ENCODE measurements at places on chromosomes 3 and 15.

- peak; percentile 91 for DNase-seq
Observed at GRCh38 chr3:72031581-72031980, 246.6 kb upstream of the PROK2 start.

GRCh38 chr15:43954181-43954621, 127.4 kb downstream of the WDR76 start:
- no peak for DNase-seq

GRCh38 chr3:61819861-61820260, 258.5 kb downstream of the PTPRG start:
- DNase-seq: no peak

GRCh38 chr15:87965304-87965703, 291.2 kb downstream of the NTRK3 start:
- no peak for DNase-seq

- DNase-seq: no peak
Observed at GRCh38 chr3:31196881-31197364, 302.5 kb upstream of the GADL1 start.

DNA sequence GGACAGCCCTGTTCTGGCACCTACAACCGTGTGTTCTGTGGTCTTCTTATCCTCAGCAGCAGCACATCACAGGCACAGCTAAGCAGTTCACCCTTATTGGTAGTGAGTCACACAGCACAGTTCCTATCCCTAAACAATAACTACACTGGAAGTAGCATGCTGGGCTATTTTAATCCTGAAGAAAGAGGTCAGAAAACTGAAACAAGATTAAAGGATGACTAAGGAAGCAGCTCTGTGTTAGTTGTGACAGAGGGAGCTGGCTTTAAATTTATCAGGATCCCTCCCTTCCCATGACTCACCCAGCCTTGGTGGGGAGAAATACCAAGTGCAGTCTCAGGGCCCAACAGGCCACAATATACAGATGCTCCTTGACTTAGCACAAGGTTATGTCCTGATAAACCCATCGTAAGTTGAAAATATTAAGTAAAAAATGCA, 144.3 kb downstream of the ERC2 start:
- DNase-seq: no peak

GRCh38 chr3:144187531-144188210, 216.0 kb downstream of the DIPK2A start:
- no peak for DNase-seq

DNA sequence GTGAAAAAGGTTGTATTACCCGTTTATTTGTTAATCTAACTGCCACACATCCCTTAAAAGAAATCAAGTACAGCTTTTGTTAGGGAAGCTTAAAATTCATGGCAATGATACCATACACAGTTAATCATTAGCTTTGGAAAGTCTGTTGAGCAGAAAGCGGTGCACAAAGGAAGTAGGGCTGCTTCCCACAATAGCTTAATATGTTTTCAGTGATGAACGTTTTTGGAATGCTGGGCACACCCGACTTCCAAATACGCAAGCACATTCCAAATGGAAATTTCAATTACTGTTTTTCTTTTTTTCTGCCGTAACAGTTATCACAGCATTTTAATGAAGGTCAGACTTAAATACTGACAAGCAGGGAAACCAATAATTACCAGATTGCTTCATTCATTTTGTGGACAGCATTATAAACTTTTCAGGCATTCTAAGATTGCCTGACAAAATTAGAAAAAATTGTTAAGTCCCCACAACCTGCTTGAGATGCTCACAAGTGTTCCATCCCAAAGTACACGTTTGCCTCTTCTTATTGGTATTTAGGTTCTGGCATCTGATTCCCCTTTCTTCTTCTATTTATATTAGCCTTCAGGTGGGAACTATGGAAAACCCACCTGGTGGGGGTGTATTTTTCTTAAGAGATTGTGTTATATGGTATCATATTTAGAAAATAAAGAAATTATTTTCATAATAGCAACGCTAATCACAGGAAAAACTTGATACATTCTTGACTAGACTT, 1.1 kb upstream of the ECT2 start:
- DNase-seq: no peak

GRCh38 chr3:50195501-50196252, 4.3 kb downstream of the GNAT1 start:
- DNase-seq: no peak

DNA sequence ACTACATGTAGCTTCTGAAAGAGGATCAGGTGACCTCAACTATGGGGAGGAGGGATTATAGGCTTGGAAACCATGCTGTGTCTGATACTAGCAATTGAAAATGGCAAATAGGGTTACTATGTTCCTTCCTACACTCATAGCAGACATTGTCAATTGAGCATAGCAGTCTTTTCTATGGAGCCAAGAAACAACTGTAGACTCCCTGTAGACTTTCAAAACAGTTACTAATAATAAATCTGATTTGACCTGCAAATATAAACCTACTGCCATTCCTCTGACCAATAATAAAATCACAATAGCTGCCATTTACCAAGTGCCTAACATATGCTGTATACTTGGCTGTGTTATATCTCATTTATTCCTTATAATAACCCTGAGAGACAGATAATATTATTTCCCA, 8.5 kb upstream of the ARL14 start:
- no peak for DNase-seq

DNA sequence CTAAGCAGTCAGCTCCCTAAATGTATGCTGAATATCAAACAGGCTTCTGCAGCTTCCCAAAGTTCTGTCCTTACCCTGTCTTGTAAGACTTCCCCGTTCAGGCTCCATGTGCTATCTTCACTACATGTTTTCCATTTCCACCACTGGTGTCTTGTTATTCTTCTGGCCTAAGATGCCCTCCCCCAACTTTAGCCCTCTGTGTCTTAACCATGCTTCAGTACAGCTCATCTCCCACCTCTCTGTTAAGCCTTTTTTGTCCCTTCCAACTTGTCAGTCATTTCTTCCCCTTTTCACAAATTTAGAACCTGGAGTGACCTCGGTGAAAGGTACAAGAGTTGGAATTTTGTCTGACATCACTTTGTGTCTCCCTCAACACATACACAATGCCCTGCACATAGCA, 151.7 kb upstream of the TBL1XR1 start:
- DNase-seq: peak; percentile 46

- no peak for DNase-seq
Observed at GRCh38 chr3:33885496-33885895, 87.1 kb downstream of the PDCD6IP start.

- no peak for DNase-seq
Observed at GRCh38 chr3:130533247-130533646, 16.3 kb downstream of the COL6A6 start.

- peak; percentile 63 for DNase-seq
Observed at GRCh38 chr3:138578141-138578540, 15.9 kb downstream of the CEP70 start.

- DNase-seq: peak; percentile 67
Observed at GRCh38 chr3:72938471-72939265, 50.8 kb downstream of the GXYLT2 start.

DNA sequence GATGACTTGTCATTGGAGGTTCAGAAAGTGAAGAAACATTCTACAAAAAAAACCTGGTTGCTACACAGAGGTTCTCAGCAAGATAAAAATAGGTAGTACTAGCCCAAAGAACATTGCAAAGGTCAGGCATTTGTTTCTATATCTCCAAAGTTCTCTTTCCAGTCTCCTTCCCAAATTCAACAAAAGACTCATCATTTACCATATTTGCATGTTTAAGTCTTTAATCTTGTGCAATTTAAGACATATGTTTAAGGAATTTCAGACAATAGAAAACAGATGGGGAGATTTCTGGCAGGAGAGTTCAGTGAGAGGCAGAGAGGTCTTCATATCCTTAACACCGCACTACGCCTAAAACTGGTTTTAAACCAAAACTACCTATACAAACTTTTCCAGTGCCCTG, 173.8 kb upstream of the THBS1 start:
- DNase-seq: no peak

GRCh38 chr15:56804279-56804678, 71.0 kb upstream of the ZNF280D start:
- no peak for DNase-seq

DNA sequence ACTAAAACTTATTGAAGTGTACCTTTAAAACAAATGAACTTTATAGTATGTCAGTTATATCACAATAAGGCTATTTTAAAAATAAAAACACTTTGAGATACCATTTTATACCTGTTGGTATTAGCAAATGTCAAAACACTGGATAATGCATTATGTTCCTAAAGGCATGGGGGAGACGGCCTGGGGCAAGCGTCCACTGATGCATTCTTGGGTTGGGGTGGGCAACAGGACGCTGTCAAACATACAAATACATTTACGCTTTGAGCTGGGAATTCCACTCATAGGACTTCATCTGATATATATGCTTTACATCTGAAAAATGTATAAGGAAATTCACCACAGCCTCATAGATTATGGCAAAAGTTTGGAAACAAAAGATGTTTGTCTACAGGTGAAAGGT, 7.6 kb upstream of the GATA2 start:
- no peak for DNase-seq

DNA sequence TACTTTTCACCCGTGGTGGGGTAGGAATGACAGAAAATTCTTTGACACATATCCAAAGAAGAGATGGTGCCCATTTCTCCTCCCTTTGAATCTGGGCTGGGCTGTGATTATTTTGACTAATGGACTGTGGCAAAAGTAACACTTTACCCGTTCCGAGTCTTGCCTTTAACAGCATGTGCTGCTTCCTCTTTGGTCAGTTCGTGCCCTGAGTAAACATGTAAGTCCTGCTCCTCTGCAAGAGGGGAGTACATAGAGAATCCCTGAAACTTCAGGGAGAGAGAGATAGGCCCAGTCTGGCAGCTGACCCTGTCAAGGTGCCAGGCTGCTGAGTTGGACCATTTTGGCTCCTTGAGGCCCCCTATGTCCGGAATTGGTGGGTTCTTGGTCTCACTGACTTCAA, 243.1 kb downstream of the EPHB1 start:
- no peak for DNase-seq

DNA sequence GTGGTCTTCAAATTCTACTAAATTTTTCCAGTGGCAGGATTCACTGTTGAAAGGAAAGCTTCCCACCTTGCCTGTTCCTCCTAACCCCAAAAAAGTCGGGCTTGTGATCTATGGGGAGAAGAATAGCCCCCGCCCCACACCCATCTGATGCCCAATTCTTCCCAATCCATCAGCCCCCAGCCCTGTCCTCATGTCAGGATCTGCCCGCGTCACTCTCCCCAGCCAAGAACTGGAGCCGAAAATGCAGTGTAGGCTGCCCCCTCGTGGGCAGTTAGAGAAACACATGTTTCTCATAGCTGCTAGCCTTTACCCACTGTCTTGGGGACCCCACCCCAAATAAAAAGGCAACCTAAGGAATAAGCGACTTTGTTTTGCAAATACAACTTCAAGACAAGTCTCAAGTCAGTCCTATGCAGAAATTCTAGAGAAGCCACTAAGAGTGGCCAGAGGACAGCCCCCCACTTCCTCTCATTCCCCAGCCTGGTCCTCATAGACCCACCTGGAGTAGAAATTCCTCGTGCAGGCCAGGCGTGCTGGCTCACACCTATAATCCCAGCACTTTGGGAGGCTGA, 13.0 kb upstream of the CSK start:
- DNase-seq: peak; percentile 72

DNA sequence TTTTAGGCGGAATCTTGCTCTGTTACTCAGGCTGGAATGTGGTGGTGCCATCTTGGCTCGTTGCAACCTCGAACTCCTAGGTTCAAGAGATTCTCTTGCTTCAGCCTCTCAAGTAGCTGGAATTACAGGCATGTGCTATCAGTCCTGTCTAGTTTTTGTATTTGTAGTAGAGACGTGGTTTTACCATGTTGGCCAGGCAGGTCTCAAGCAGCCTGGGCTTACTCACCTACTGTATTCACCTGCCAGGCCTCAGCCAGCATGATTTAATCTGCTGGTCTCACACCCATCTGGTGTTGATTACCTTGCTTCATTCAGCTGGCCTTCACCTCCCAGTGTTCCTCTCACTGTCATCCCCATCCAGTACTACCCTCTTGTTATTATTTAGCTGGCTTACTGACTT, 102.0 kb downstream of the IL12A start:
- DNase-seq: no peak

- DNase-seq: peak; percentile 11
Observed at GRCh38 chr3:15154326-15154725, 51.7 kb upstream of the CAPN7 start.

DNA sequence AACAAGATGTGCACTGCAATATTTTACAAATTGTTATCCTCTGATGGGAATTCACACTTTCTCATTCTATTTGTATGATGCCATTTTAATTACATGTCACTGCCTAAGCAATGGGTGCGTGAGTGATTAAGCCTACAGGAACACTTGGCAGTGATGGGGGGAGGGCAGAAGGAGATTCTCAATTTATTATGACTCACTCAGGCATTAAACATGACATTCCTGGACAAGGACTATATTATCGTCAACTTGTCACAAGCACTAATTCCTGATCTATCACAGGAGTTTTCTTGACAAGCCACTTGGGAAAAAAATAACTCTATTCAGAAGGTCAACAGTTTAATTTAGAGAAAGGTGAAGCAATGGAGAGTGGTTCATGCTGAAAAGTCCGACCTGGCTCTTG, 556.8 kb downstream of the NSUN3 start:
- no peak for DNase-seq

DNA sequence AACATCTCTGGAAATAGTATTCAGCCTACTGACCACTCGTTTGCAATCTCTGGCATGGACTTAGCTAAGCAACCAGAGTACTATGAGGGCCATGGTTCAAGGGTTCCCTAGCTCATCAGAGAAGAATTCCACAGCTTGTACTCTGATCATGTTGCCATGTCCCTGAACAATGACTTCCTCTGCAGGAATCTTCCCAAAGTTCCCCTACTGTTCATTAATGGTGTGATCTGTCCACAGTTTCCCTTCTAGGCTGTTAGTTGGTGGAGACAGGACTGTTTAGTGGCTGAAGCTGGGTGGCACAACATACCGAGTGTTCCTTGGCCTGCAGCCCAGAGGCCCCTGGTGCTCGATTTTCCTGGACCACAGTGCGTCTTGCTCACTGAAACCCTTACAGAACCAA, 44.4 kb upstream of the GALNT15 start:
- no peak for DNase-seq

- no peak for DNase-seq
Observed at GRCh38 chr3:154540950-154541604, 111.1 kb upstream of the GPR149 start.

- peak; percentile 11 for DNase-seq
Observed at GRCh38 chr3:190205739-190206138, 85.0 kb upstream of the P3H2 start.

DNA sequence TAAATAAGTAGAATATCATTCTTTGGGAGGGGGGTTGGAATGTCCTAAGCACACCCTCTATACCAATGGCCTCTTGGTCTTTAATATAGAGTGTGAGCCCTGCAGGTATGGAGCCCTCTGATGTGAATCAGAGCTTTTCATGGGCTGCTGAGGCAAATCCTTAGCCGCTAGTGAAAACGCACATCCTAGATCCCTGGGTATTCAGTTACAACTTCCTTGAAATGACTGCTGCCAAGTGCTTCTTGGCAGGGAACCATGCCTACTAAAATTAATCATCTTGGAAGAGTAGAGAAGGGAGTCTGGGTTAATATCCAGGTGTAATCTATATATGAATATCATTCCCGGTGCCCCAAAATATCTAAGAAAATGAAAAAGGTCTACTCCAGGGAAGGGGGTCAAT, 109.1 kb downstream of the POLQ start:
- no peak for DNase-seq
